ENCODE measurements at places on chromosomes 16 and 17.

GRCh38 chr16:83813823-83814658 is 6.3 kb downstream of the HSBP1 start:
- no peak for DNase-seq

DNA sequence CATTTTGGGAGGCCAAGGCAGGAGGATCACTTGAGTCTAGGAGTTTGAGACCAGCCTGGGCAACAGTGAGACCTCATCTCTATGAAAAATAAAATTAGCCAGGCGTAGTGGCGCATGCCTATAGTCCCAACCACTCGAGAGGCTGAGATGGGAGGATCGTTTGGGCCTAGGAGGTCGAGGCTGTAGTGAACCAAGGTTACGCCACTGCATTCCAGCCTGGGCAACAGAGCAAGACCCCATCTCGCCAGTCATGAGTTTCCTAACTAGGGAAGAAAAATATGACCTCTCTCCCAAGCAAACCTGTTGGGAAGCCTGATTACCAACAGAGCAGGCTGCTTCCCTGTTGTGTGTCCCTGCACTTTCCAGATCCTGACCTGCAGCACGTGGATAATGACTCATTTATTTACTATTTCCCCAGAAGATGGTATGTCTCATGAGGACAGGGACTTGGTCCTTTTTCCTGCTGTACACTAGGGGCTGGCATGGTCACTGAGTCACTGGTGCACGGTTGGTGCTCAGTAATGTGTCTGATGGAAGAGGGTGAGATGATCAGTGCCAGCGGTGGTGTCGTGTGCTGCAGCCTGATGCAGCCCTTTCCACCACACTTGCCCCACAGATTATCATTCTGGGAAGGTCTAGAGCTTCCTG is 30.8 kb downstream of the NMT1 start:
- DNase-seq, result no peak

DNA sequence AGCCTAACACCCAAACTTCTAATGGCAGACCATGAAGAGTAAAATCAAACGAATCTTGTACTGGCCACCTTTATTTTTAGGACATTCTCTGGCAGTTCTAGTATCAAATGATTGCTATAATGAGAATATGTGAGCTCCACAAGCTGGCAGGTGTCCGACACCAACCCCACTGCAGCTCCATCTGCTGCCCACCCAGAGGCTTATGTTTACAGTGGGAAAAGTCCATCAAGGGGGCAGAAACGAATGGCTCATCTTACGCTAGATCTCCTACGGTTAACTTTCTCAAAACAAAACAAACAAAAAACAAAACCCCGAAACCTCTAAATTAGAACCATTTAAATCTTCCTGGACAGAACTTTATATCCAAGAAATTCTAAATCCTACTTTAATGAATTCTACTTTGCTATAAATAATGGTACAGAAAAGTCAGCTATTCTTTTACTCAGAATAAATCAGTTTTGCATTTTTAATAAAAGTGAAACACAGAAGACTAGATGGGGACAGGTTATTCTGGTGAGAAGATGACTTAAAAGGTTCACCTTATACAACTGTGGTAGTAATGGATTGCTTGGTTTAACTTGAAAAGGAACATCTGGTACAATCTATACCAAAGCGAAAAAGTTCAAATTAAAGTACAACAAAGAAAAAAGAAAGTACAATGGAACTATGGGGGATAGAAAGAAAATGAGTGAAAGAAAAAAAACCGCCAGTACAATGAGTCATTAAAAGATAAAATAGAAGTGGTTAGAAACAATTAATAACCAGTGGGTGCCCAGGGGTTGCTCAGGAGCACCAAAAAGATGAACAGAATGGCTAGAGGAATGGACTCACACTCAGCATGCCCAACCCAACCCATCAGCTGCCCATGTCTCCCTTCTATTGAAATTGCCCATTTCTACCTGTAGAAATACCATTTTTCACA is 40.2 kb downstream of the GRB2 start:
- DNase-seq, result no peak

DNA sequence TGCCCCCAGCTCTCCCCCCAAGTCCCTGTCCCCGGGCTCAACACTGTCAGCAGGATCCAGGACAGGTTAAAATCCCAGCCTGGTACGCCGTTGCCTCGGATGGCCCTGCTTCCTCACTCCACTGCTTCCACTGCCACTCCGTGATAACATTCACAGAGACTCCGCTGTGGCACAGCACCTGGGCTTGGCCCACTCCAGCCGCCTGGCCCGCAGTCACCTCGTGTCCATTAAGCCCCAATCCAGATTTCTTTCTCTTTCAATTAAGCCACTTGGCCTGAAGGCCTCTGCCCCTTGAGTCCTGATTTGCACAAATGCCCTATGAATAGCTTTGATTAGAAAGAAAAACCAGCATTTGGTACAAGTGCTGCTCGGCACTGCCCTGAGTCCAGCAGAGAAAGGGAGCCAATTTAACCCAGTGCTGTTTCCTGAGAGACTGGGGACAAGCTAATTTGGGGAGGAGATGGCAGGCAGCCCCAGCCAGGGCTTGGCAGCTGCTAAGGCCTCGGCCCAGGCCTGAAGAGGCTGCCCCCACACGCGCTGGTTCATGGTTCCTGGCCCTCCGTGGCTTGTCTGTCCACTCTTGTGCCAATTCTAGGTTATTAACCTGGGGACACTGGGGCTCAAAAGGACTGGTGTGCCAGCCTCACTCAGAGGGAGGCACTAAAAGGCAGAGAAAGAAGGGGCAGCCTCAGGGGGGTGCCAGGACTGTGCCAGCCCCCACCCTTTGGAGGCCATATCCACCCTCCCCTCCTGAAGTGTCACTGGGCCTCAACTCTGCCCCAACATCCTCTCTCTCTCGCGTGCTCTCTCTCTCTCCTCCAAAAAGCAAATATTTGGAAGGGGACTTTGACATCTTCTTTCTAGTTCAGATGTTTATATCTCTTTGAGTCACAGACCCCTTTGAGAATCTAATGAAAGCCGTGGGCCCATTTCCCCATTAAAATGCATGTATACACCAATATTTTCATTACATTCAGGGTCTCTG is 29.8 kb upstream of the SPPL2C start:
- DNase-seq, result no peak

DNA sequence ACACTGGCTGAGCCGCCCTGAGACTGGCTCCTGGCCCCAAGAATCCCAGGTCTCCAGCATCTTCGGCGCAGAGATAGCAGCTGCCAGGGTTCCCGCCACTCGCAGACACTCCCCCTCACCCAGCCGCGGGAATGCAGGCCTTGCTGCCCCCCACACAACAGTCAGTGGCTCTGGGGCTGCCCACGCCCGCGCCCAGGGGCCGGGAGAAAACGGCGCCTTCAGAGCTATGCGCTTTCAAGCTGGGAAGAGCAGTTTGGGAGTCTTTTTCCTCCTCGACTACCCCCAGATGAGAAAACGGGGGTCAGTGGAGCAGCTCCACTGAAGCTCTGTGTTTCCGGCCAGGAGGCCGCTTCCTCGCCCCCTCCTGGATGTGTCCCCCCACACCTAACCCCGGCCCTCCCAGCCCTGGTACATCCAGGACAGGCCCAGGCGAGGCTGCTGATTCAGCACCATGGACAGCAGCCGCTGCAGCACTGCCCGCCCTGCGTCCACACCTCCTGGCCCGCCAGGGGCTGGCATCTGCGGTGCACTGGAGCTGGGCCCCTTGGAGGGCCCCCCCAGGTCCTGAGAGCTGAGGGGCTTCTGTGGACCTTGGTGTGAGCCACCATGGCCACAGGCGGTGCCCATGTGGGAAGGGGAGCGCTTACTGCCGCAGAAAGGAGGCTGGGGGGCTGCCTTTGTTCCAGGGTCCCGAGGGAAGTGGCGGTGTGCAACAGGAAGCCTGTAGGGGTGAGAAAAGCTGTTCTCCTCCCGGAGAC is 35.7 kb downstream of the CACNA1H start:
- DNase-seq, result no peak

GRCh38 chr16:27230562-27231001 is 27.3 kb downstream of the KDM8 start:
- no peak for DNase-seq

DNA sequence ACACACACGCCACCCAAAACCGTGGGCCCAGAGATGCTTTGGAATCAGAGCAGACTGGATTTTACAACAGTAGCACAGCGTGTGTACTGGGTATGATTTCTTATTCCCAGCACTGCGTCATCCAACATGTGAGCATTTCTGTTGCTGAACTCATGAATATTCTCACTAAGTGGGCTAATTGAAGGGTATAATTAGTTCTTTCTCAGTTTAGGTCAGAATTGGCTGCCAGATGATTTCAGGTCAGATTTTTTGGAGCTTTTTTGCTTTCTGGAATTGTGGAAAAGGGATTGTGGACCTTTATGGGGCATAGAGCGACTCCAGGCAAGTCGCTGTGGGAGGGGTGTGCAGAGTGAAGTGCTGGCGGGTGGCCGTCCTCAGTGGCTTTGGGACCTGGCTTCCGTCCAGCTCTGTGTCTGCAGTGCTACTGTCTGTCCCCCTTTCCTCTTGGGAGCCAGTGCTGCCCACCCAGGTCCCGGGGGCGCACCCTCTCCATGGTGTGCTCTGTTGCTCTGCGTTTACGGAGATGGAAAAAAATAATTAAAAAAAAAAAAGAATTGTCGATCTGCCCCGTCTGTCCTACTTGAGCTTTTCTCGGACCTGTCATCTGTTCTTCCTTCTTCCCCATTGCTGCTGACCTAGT is 25.0 kb downstream of the FOXK2 start:
- DNase-seq, result no peak

DNA sequence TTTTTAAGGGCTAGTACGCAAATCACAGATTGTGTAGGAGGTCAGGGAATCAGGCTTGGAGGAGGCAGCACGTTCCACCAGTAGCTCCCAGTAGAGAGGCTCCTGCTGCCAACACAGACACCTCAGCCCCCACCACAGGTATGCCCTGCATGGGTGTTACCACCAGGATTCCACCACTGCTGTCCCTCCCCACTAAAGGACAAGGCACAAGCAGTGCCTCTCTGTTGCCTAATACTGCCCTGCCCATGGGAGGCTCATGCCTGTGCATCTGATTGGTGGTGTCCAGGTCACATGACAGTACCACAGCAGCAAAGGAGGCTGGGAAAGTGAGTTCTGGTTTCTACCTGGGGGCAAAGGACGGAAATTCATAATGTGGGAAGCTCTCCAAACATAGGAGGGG is 33.6 kb upstream of the CACNG4 start:
- no peak for DNase-seq

DNA sequence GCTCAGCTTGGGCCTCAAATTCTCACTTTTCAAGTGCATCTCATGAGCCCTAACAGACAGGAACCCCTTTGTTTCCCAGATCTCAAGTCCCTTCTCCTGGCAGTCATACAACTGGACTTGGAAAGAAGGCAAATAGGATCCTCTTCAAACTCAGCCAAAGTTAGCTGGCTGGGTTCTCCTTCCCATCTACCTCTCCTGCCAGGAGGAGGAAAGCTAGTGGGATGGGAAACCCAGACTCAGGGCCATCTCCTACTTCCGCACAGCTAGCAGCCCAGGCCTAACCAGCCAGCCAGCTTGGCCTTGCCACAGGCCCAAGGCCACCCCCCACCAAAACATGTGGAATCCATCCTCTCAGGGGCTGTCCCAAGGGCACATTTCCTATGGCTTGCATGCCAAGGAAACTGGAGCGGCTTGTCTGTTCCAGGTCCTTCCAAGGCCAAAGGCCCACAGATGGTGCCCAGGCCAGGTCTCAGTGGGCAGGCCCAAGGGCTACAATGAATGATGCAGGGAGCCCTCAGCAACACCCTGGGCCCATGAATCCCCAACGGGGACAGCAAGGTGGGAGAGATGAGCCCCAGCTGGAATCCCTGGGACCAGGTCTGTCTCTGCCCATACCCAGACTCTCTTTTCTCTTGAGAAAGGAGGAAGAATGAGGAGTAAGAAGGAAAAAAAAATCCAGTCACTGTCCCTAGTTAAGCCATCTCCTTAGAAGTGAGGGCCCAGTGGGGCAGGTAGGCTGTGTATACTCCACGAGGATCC is 1.7 kb downstream of the SMARCD2 start:
- no peak for DNase-seq

DNA sequence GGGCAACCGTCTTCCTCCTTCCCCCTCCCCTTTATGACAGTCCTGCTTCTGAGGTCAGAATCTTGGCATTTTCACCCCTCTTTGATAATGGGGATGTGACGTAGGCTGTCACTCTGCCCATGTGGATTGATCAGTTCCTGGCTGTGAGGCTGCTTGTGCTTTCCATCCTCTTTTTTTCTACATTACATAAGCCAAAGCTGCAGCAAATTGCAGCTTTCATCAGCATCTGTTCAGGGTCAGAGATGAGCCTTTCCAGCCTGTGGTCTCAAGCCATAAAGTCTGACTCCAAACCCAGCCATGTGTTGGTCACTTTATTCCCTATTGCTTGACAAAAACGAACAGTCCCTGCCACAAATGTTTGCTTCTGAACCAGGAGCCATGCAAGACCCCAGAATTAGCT is 535.1 kb downstream of the CDH11 start:
- DNase-seq, result no peak

GRCh38 chr17:69944406-69944805 is 130.6 kb upstream of the KCNJ16 start:
- no peak for DNase-seq

GRCh38 chr17:28112181-28112580 is 69.7 kb downstream of the NLK start:
- no peak for DNase-seq

DNA sequence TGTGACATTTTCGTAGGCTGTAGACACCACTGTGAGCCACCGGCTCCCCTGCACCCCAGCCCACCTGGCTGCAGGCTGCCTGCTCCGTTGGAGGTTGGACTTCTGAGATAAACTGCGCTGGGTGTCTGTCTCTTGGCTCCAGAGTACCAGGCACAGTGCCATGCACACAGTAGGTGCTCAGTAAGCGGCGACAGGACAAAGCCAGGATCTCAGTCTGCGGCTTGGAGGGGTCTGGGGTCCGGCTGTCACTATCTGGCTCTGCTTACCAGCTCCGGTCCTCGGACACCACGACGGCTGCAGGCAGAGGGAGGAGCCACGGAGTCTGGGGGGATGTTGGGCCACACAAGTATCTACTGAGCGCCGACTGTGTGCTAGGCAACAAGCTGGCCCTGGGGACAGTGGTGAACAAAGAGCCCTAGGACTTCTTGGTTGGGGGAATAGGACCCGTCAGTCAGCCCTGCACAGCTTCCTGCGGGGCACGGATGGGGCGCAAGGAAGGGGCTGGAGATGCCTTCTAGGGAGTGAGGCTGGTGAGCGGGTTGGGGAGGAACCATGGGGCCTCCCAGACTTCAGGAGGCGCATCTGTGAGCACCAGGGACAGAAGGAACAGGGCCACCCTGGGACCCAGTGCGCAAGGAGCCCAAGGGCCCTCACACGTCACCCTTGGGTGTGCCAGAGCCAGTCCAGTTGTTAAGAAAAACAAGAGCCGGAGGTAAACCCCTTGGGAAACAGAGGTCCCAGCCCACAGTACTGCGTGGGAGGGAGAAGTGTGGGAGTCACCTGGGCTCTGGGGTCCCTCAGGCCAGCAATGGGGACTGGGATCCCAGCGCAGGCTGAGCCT is 17.3 kb downstream of the JPH3 start:
- no peak for DNase-seq

GRCh38 chr16:85898521-85899442 is at the start of gene IRF8:
TSS of gene IRF8 (plus strand) at chr16:85899162. CDS start at chr16:85903016, 3,854 bp downstream.
- DNase-seq, result no peak
